ENCODE measurements at places on chromosomes 7 and 10.

GRCh38 chr7:100576384-100576993 lies 2.8 kb upstream of the SAP25 start:
- DNase-seq = no peak

DNA sequence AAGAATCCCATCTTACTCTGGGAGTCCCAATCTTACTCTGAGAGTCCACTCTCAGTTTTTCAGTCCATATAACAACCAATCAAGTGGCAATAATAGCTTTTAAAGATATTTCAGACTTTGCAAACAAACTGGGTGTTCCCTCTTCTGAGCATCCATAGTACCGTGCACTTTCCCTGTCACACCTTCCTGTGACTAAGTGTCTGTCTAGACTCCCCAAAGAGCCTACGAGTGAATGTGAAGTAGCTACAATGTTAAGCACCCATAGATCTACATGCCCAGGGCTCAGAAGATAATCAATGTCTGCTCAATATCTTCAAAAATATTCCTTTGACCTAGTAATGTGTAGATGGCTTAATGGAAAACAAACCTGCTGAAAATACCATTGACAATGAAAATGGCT lies 95.6 kb upstream of the ASAH2 start:
- DNase-seq = no peak

- no peak for DNase-seq
Observed at GRCh38 chr10:122999347-122999746, 9.2 kb downstream of the IKZF5 start.

DNA sequence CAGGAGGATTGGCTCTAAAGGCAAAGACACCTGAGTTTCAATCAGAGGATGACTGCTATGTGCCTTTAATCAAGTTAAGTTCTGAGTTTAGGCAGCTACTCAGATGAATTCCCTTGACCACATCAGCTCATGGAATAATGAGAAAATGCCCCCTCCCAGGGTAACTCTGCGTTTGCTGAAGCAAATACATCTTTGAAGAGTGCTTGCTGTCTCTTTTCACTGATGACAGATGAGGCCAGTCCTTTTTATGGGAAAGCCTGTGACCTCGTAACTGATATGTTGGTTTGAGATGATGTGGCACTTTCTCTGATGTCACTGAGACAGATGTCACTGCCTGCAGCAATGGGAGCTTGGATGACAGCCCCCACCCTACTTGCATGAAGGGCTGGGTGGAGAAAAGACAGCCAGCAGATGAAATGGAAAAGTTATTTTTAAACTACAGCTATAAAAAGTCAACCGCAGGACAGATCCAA lies 43.7 kb upstream of the DGKI start:
- DNase-seq = no peak

- no peak for DNase-seq
Observed at GRCh38 chr7:31204071-31204470, 136.5 kb downstream of the NEUROD6 start.

DNA sequence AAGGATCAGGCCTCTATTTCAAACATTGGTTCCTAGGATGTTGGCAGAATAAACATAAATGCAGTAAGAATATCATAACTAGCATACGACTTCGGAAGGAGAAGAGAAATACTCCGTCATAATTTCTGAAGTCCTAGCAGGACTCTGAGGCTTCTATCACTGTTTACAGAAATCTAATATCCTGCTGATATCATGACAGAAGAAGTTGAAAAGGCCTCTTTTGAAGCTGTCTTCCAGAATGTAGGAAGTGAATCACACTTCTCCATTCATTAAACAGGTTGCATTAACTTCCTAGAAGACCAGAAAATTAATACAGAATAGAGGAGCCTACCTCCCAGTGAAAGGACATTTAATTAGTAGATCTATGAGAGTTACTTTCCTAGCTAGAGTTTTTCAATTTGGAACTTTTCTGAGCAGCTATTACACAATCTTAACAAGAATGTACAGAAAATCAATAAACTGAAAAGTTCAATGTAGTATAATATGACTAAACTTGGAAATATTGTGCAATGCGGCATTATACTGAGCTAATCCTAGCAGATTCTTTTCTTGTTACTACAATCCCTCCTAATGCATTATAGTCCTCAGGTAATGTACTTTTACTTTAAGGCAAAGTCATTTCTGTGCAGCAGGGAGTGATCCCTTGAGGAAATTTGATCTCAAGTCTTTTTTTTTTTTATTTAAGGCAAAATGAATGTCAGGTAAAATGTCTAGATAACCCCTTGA lies 622.6 kb upstream of the CELF2 start:
- no peak for DNase-seq

- no peak for DNase-seq
Observed at GRCh38 chr7:2873686-2874551, 29.8 kb upstream of the GNA12 start.

GRCh38 chr10:92156874-92157773 lies 133.8 kb downstream of the CPEB3 start:
- no peak for DNase-seq

- no peak for DNase-seq
Observed at GRCh38 chr10:113920875-113921274, 66.4 kb downstream of the NHLRC2 start.

DNA sequence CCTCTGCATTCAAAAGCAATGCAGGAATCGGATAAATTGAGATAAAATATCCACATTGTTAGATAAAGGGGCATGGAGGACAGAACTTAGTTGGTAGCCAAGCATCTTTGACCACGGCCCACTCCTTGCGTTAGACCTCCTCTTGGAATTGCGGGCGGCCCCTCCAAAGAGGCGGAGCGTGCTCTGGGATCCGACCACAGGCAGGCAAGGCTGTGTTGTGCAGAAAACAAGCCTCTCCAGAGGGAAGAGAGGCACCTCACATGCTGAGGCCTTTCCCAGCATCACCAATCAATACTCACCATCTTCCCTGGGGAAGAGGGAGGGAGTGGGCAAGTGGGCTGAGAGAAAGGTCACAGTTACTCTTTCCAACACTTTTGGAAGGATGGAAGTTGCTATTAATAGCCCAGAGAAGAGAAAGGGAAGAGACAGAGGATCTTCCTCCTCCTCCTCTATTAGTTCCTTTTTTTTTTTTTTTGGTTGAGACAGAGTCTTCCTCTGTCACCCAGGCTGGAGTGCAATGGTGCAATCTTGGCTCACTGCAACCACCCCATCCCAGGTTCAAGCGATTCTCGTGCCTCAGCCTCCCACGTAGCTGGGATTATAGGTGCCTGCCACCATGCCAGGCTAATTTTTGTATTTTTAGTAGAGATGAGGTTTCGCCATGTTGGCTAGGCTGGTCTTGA lies 49.7 kb upstream of the NRF1 start:
- no peak for DNase-seq

DNA sequence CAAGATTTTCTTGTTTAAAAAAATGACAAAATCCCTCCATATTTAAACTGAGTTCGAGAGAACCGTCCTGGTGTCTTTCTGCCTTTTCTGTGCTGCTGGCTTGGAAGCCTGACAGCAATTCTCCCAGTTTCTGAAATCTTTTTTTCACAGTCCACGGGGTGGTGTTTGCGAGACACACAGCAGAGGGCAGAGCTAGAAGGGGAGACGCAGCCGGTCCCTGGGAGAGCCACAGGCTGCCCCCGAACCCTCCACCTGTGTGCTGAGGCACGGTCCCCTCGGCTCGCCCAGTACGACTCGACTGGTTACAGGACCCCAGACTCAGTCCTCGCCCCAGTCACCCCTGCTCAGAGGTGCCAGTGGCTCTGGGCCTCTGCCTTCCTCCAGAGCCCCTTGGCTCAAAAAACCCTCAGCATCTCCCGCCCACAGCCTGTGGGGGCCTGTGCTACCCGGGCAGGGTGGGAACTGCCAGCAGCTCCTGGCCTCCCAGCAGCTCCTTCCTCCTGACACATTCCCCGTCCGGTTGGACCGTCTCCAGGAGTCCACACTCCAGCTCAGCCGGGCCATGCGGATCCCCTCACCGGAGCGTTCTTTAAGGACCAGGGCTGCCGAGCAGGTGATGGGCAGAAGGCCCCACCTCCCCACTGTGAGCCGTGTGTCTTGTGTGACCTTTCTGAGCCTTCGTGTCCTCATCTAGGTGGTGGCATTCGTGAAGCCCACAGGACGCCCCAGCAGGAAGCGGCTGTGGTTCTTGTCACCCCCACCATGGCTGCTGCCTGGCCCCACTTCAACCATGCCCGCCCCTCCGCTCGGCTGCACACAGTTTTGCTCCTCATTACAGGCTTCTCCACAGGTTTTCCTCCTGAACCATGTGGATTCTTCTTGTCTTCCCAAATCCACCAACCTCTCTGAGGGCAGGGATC lies 52.3 kb upstream of the EN2 start:
- DNase-seq = no peak

DNA sequence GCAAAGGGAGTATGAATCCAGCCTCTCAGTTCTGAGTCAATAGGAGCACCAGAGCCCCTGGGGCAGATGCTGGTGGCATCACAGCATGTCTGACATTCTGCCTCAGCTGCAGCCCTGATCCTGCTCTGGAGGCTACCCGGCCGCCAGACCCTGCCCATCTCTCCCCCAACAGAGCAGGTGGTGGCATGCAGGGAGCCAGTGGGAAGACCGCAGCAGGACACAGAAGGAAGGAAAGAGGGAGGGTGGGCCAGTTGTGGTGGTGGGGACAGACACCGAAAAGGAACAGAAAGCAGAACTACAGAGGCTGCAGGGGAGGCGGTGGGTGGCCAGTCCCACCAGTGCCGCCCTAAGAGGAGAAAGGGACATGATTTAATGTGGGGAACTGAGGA lies 35.3 kb downstream of the BLNK start:
- DNase-seq = no peak
